ENCODE measurements at places on chromosomes 1 and 21. TPM values are rescaled to one million over a fixed set of nuclear protein-coding genes. Genes with fewer than 3 reads are reported as not detected.

The NOTCH2 gene
- 120 TPM for total RNA-seq

The DYNLT5 gene
- total RNA-seq, result not detected

DNA sequence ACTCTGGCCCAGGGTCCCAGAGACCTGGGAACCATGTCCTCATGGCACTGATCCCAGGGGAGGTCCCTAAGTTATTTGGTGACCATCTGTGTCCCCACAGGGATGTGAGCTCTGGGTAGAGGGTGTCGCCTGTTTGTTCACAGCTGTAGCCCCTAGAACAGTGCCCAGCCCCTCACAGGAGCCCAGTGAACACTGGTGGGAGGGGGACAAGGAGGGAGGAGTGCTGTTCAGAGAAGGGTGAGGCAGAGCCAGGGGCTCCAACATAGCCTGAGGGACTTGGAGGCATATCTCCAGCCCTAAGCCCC lies 450.4 kb downstream of the MATN1 start:
- H3K36me3 ChIP-seq, result no peaks in the 10 kb centered on the region
- H3K4me3 ChIP-seq, result no peak overlapping the region
- no peak overlapping the region for H3K27ac ChIP-seq
- no peaks in the 10 kb centered on the region for H3K4me1 ChIP-seq

DNA sequence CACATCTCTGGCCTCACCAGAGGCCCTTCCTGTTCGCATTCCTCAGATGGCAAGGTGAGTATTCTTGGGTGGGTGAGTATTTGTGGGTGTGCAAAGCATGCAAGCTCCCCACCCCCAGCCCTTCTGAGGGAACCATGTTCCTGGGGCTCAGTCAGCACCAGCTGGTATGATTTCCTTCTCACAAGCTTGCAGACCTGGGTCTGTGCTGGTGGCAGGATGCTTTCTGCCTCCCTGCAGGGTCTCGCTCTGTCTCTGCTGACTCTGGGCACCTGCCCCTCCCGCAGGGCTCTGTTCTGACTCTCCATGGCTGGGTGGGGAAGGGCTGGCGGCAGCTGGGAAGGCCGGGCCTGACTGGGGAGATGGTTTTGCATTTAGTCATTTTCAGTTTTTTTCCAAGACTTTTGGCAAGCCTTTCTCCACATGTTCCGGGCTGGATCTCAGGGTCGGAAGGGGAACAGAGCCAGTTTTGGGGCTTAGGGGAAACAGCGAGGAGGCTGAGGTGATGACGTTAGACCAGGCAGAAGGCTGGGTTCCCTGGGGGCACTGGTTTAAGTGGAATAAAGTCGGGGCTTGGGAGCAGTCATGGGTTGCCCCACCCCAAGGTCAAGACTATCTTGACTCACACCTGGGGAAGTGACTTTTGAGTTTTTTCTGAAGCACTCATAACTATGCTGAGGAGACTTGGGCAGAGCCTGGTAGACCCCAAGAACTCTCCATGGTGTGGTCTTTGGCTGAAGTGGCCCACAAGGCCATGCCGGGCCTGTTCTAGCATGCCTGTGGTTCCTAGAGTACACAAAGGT lies 6.2 kb downstream of the RASSF5 start:
- DNase-seq, result peak; percentile 92
- H3K36me3 ChIP-seq, result no peaks in the 10 kb centered on the region
- no peaks in the 10 kb centered on the region for H3K27me3 ChIP-seq
- H3K27ac ChIP-seq, result peak overlapping the region; percentile 87
- H3K4me1 ChIP-seq, result peaks cover 64% of the 10 kb centered on the region

DNA sequence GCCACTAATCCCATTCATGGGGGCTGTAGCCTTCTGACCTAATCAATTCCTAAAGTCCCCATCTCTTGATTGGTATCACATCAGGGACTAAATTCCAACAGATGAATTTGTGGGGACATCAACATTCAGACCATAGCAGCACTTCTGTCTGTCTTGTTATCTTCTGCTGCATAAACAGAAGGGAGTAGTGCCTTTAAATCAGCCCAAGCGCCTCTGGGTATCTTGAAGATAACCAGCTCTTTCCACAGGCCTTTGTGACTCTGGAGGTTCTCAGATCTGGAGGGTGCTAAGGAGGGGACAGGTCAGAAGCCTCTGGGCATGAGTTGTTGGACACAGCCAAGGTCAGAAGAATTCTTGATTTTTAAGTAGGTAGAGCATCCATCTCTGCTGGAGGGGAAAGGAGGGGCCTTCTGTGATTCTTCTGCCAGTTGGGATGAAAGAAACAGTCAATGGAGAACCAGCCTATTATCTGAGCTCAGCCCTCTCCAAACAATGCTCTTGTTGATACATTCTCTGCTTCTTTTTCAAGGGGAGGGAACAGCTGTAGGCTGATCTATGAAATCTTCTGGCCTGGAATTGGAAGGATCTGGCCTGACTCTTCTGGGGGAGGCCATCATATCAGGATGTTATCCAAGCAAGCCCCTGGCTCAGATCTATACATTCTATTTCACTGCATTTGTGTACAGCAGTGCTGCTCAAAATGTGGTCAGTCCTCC lies 31.3 kb upstream of the LRIG2 start:
- H3K27ac ChIP-seq, result no peak overlapping the region
- no peaks in the 10 kb centered on the region for H3K27me3 ChIP-seq
- DNase-seq, result no peak
- H3K4me3 ChIP-seq, result no peak overlapping the region
- no peaks in the 10 kb centered on the region for H3K36me3 ChIP-seq

DNA sequence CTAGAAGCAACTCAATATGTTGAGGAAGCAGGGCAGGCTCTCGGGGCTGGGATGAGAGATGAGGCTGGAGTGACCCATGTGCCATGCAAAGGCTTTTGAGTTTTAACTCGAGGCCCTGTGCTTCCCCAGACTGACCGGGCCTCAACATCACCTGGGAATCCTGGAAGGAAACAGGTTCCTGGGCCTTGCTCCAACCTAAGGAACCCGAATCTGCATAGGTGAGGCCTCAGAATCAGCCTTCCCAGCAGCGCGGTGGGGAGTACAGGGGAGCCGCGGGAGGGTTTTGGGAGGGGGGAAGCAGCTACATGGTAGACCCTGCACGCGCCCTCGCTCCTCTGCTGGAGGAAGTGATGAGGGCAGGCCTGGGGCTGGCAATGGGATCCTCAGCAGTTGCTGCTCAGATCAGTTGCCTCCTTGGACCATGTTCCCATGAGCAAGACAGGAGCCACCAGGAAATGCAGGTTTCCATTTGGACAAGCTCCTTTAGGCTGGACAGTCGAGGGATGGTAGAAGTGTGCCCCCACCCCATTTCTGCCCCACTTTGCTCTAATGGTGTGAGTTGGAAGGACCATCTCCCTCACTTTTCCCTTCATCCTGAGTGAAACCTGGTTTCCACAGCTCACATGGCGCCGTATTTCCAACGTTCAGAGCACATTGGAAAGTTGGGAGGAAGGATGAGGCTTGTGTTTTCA lies 4.5 kb upstream of the KIAA1614 start:
- H3K27me3 ChIP-seq, result no peaks in the 10 kb centered on the region
- H3K27ac ChIP-seq, result no peak overlapping the region
- H3K36me3 ChIP-seq, result no peaks in the 10 kb centered on the region
- no peak for DNase-seq

The WDR64 gene
- total RNA-seq, result not detected

The CHIA gene
- total RNA-seq, result not detected

The SLAMF8 gene
- total RNA-seq, result not detected

DNA sequence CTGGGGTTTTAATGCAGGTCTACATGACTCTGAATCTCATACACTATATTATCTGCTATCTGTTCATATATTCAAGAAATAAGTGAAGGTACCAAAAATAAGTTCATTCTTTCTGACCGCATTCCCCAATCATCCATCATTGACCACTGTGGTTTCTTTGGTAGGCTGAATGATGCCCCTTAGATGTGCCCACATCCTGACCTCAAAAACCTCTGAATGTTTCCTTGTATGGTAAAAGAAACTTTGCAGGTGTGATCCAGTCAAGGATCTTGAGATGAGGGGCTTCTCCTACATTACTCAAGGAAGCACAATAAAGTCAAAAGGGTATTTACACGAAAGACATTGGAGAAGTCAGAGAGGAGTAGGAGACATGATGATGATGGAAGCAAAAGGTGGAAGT lies 60.6 kb upstream of the LRRC8B start:
- H3K36me3 ChIP-seq, result no peaks in the 10 kb centered on the region
- no peak overlapping the region for H3K27ac ChIP-seq
- H3K4me1 ChIP-seq, result no peaks in the 10 kb centered on the region

- no peaks in the 10 kb centered on the region for H3K36me3 ChIP-seq
- DNase-seq, result no peak
- H3K27ac ChIP-seq, result no peak overlapping the region
- H3K4me3 ChIP-seq, result no peak overlapping the region
- no peaks in the 10 kb centered on the region for H3K4me1 ChIP-seq
- H3K27me3 ChIP-seq, result no peaks in the 10 kb centered on the region
Observed at GRCh38 chr1:220843481-220844011, 35.7 kb upstream of the HLX start.

- no peak for DNase-seq
- no peaks in the 10 kb centered on the region for H3K36me3 ChIP-seq
- no peaks in the 10 kb centered on the region for H3K27me3 ChIP-seq
- peaks cover 12% of the 10 kb centered on the region for H3K4me1 ChIP-seq
- no peak overlapping the region for H3K4me3 ChIP-seq
- H3K27ac ChIP-seq, result no peak overlapping the region
Observed at GRCh38 chr21:31524140-31524539, 135.4 kb upstream of the SOD1 start.

The MIA3 gene
- 61.3 TPM for total RNA-seq
